ENCODE measurements at places on chromosomes 3 and 15.

GRCh38 chr3:172293093-172293492 is 155.2 kb downstream of the GHSR start:
- DNase-seq: no peak

DNA sequence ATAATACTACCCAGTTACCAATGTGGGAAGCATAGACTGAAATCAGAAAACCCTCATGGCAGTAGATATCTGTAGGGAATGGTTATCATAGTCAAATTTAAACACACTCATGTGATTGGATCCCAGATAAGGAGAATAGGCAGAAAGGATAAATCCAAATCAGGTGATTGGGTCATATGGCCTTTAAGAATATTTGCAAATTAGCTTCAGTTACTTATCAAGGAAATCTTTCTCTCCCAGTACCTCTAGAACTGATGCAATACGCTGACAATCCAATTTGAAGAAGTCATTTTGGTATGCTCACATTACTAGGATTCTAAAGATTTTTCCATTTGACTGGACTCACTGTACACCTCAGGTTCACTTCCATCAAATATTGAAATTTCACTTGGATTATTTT is 87.7 kb upstream of the MNS1 start:
- no peak for DNase-seq

DNA sequence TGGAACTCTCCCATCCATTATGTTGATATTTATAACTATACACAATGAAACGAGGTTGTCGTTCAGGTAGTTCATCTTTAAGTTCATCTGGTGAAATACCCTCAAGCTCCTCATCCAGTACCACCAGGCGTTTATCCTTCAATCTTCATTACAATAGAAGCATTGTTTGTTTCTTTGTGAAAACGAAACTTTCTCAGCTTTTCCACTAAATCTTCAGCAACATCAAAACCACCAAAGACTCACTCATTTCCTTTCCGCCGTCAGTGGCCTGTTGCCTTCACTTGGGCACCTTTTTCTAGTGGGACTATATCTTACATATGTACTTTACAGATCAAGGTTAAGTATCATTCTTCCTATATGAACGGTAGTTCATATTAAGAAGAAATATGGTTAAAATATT is 44.1 kb upstream of the TFG start:
- DNase-seq: no peak

DNA sequence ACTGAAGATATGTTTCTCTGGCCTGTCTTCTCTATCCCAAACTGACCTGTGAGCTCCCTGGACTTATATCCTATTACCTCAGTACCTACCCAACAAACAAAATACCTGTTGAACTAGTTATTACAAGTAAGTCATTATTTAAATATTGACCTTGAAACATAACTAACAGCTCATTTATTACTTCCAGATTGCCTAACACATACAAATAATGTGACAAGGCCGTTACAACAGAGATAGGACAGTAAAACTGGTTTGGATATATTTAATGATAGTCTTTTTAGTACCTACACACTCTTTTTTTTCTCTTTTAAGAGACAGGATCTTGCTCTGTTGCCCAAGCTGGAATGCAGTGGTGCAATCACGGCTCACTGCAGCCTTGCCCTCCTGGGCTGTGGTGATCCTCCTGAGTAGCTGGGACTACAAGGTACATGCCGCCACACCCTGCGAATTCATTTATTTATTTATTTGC is 145.0 kb downstream of the ADAM10 start:
- no peak for DNase-seq

GRCh38 chr3:142904639-142905436 is 16.0 kb upstream of the PCOLCE2 start:
- no peak for DNase-seq
